ENCODE measurements at places on chromosomes 1 and 21.

DNA sequence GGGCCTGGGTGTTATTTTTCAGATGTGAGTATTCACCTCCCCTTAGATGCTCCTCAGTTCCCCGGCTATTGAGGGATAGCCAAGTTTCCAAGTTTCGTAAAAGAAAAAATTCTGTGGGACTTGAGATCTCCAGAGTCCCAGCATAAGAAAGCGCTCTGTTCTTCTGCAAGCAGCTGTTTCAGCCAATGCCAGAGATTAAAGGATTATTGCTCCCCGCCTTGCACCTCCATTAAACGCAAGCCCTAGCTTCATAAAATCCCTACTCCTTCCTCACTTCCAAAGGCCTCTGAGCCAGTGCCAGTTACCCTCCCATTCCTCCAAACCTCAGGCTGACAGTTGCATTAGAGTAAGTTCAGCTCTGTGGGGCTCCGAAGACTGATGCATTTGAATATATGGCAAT, 56.4 kb downstream of the CHIA start:
- no peak for DNase-seq

DNA sequence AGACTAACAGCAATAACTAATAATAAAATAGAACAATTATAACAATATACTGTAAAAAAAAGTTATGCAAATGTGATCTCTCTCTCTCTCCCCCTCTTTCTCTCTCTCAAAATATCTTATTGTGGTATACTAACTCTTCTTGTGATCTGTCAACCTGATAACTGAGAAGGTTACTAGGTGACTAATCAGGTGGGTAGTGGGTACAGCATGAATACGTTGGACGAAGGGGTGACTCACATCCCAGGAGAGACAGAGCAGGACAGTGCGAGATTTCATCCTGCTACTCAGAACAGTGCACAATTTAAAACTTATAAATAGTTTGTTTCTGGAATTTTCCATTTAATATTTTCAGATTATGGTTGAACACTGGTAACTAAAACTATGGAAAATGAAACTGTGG, 257.5 kb downstream of the LRRC40 start:
- no peak for DNase-seq

DNA sequence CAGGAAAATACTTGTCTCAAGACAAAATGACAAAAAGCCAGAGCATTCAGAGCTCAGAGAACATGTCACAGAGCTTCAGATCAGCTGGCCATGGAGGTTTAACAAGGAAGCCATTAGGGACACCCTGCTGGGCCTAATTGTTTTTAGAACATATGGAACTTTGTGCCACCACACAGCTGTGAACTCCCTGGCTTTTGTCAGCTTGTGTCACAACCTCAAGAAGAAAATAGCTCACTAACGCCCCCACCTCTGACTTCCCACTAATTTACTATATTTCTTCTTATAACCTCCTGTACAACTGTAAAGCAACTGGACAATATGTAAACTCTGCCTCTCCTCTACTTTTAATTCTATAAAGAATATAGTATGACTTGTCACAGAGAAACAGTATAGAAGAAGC, 21.0 kb upstream of the TDRD10 start:
- no peak for DNase-seq

DNA sequence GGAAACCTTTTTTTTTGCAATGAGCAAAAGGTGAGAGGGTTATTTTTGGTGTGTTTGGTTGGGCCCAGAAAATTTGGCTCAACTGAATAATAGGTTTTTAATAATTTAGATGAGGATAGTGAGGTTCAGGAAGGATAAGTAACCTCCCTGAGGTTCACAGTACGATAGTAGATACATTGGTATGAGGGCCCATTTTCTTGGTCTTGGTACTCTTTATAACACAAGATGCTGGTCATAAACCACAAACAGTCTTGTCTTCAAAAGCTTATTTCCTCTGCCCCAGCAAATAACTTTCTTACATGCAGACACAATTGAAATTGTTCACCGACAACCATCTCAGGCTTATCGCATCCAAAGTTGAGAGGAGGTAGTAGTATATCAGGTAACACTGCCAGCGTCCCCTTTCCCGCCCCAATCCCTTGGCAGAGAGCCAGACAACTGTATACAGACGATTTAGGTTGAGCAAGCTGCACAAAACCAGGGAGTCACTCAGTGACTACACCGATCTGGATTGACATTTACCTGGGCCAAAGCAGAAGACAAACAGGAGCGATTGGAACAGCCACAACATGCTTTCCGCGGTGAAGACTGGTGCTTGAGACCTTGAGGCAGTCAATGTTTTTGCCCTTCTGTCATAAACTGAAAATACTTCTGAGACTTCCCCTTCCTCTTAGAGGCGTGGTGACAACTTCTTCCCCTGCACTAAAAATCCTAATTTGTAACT, at the start of gene SLAMF6:
TSS of gene SLAMF6 (minus strand) at position 634 of the 724 bp plus-strand sequence. CDS start at position 571, 63 bp downstream.
- DNase-seq = no peak

DNA sequence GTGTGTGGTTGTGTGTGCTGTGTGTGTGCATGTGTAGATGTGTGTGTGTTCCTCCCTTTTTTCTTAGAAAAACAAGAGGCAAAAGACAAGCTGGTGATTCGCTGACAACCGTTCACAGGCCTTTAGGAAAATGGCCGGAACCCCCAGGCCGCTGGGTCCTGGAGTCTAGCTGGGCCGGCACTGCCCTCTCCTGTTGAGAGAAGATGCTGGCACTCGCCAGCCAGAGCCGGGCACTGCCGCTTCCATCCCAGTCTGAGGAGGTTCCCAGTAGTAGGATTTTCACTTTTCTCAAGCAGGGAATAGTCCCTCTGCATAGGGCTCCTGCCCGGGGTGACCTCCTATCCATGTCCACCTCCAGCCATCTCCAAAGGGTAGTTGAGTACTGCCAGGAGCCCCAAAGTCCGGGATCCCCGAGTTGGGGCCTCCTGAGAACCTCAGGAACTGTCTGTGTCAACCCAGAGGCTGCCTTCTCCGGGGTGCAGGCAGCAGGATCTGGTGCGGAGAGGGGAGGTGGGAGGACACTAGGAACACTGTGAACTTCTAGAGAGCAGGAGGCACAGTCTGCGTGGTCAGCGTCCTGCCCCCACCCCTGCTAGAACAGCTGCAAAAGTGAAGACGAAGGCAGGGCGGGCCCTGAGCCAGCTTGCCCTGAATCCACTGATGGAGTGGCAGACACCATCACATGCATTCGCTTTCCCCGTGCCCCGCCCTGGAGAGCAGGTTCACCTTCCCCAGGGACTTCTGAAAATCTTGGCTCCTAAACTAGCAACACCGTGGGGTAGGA, 44.1 kb upstream of the ARHGEF16 start:
- DNase-seq = peak; percentile 95

- DNase-seq = no peak
Measured at GRCh38 chr1:102163799-102164198, 167.1 kb upstream of the OLFM3 start.

DNA sequence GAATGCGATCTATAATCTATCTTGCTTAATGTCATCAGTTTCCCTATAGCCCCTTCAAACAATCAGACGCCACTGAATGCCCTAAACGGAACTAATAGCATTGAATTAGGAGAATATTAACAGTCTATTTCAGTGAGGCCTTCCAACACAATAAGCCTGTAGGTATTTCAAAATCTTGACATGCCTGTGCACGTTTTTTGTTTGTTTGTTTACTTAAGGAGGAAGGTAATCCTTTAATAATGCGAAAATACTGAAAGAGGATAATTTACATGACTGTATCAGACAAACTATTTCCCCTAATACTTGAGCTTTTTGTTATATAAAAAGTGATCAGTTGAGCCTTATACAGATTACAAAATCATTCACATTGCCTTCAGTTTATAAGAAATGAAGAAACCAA, 29.0 kb upstream of the JAK1 start:
- DNase-seq = no peak

DNA sequence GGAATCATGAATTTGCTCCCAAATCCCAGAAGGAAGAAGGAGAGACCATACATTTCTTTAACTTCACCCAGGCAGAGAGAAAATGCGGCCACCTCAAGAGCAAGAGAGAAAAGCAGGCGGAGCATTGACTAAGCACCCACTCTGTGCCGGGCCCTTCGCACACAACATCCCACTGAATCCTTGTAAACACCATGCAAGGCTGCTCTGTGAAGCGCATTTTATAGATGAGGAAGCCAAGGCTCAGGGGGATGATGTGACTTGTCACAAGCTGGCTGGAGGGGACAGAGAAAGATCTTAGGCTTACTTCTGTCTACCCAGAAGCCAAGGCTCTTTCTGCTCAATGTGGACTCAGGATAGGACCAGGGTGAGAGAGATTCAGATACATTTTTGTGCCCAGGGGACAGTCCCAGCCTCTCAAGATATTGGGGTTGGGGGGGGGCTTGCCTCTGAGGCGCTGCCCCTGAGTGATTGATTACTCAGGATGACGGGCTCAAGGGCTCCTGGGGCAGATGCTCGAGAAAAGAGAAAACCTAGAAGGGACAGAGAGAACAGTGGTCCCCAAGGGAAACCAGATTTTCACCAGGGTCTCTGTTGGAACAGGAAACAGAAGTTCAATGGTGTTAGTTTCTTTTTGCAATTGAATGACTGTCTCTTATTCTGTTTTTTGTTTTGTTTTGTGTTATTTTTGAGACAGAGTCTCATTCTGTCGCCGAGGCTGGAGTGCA, 19.5 kb downstream of the PADI2 start:
- no peak for DNase-seq

GRCh38 chr21:38467374-38467773, 30.9 kb downstream of the ERG start:
- no peak for DNase-seq

- no peak for DNase-seq
Measured at GRCh38 chr21:46371204-46372013, 47.5 kb downstream of the PCNT start.

DNA sequence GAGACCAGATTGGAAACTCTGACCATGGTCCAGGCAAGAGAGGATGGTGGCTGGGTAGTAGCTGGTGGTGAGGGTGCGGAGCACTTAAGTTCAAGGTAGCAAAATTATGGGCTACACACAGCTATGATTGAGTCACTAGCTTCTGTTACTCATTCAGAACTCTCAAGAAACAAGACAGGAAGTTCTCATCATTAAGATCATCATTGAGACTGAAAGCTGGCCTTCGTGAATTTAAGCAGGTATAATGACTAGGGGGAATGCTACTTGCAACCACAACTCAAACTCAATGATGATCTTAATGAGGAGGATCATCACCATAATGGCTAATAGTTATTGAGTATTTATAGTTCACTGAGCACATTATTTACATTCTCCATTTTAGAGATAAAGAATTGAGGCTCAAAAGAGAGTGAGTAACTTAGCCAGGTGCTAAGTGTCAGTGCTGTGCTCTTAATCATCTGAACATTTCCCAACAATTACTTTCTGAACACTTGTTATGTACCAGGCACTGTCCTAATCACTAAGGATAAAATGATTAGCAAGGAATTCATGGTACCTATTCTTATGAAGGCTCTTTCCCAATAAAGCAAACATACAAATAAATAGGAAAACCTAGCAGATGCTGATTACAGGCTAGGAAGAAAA, 286.3 kb upstream of the C1orf105 start:
- no peak for DNase-seq

GRCh38 chr1:43783671-43784205, 76.4 kb downstream of the ST3GAL3 start:
- no peak for DNase-seq

GRCh38 chr1:91804546-91805023, 81.4 kb downstream of the TGFBR3 start:
- DNase-seq = no peak

All from GM03348 (cell line).